ENCODE measurements at places on chromosomes 2 and 18.

GRCh38 chr2:153635494-153635893, 156.9 kb upstream of the RPRM start:
- DNase-seq, result no peak

DNA sequence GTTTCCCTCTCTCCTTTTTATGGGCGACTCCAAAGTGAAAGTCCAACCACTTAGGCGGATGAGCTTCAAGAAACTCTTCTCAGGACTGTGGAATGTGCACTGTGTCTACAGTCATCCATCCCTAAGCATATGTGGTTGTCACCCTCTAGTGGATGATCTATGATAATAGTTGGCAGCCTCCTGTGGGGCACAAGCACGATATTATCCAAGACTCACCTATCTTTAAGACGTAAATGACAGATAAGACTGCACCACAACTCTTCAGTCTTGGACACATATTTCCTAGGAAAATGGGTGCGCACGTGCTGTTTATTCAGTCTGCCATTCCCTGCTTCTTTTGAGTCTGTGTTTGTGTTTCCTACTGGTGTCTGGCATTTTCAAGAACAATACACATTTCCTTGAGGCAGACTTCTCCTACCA, 145.5 kb upstream of the CTAGE1 start:
- no peak for DNase-seq

DNA sequence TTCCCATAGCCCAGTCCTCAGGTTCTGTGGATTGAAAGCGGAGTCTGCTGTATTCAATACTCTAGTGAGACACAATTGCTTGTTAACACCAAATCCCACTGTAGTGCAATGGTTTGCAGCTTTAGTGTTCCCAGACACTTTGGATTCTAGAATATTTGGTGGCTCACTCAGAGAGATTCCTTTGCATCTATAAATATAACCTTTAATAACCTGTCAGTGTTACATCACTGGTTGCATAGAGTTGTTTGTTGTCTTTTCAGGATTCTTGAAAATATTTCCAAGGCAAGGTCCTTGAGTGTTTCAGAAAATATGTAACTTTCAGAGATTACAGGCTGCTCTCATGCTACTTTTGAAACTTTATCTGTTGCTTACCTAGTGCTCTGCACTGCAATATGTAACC, 157.5 kb downstream of the ZEB2 start:
- DNase-seq, result no peak

GRCh38 chr2:178251151-178251955, 57.0 kb downstream of the OSBPL6 start:
- no peak for DNase-seq

GRCh38 chr2:39942950-39943349, 163.9 kb upstream of the THUMPD2 start:
- no peak for DNase-seq

DNA sequence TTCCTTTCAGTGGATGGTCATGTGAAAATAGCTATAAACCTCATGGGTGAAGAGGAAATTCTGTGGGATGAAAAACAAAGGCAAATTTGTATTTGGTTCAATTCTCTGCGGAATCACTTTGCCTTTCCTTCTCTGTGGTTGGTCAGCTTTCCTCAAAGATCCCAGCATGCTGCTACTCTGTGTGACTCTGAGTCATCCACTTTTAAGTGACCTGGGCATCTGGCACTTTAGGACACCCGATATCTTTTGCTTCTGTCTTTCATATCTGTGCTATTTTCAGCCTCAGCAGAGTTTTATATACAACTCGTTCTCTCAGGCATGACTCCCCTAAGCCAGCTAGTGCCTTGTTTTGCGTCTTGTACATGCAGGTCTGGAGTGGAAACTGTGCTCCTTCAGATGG, 217.0 kb upstream of the PIEZO2 start:
- no peak for DNase-seq

DNA sequence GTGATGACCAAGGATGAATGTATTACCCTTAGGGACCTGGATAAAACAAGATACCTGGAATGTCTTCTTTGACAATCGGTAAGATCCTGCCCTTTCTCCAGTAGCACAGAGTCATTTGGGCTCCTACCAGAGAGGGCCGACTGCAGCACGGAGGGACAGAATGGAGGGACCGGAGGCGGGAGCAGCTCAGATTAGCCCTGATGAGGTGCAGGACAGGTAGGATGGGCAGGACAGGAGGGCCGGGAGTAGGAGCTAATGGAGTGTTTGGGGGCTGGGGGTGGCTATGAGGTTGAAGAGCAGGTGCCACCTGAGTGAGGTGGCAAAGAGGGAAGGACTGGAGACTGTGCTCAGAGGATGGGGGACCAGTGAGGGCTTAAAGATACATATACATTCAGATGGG, 9.9 kb upstream of the PRELID3A start:
- no peak for DNase-seq

DNA sequence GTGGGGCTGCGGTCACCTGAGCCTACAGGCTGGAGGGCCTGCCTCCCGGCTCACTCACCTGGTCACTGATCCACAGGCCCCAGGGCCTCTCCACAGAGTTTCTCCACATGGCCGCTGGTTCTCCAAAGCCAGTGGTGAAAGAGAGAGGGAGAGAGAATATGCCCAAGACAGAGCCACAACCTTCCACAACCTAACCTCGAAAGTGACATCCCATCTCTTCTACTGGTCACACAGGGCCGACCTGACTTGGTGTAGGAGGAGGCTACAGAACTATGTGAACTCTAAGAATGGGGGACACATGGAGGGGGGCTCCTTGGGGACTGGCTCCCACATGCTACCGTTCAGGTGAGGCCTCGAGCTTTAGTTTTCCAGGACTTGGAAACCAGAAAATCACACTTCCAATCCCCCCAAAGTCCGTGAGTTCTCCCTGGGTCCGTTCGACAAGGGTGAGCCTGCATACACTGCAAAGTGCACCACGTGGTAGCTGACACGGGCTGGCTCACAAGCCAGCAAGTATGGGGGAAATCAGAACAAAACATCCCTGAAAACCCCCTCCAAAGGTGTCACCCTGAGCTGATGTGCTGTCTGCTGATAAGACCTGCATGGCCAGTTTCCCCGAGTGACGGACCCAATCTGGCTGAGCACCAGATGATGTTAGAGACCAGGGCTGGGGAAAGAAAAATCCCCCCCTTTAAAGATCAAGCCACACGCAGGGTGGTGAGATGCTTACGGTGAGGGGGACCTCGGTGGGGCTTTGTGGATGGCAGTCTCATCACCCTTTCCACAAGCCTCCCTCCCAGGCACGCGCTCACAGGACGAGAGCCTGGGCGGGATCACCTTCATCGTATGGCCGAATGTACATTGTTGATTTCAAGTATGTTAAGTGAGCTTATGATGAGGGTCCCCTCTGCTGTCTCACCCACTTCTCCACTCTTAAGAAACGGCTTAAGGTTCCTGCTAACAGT, 54.2 kb upstream of the SEMA4C start:
- no peak for DNase-seq

- DNase-seq, result no peak
Observed at GRCh38 chr18:77648411-77648810, 398.8 kb downstream of the GALR1 start.

DNA sequence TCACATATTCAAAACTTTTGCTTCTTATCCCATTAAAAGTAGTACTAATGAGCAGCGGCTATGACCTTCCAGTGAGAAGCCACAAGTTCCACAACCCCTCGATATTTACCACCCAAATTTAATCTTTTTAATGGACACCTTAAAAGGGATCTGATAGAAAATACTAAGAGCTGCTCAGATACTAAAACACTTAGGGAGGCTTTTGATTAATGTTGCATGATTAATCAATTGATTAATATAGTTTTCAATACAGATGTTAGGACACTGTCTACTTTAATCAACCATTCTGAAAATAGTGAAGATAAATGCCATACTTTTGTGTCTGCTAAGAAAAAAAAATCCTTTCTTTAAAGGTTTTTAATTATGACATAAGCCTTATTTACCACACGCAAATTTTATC, 1312.8 kb upstream of the ACVR2A start:
- no peak for DNase-seq

DNA sequence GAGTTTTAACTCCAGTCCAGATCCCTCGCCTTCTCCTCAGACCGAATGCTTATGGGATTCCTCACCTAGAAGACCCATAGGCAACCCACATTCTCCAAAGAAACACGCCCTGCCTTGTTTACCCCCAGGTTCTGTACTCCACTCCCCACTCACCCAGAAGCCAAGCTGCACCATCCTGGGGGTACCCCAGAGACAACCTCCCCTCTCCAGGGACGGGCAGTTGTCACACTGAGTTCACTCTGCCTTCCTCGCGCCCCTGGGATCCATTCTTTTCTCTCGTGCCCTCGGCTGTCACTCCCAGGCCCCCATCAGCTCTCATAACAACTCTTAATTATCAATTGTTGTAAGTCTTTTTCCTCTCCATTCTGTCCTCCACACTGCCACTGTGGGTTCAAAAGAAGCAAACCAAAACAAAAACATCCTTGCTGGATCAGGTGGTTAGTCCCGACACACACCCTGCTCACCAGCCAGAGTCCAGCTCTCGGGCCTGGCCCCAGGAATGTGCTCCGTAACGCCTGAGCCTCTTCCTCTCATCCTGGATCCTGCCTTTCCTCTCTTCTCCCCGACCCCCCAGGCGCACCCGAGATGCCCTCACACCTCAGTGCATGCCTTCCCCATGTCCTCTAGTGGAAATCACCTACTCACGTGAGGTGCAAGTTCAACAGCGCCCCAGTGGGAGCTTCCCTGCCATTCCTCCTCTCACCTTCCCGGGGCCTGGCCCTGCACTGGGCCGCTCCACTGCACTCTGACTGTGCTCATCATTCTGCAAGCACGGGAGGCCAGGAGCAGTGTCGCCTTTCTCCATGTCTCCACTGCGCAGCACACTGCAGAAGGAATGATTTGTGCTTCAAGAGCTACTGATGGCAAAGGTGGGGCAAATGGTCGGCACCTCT, 20.7 kb downstream of the COX7A2L start:
- DNase-seq, result no peak

GRCh38 chr2:38754506-38754905, 3.3 kb upstream of the SRSF7 start:
- no peak for DNase-seq

GRCh38 chr2:230411570-230412370, 4.2 kb upstream of the SP100 start:
- no peak for DNase-seq

DNA sequence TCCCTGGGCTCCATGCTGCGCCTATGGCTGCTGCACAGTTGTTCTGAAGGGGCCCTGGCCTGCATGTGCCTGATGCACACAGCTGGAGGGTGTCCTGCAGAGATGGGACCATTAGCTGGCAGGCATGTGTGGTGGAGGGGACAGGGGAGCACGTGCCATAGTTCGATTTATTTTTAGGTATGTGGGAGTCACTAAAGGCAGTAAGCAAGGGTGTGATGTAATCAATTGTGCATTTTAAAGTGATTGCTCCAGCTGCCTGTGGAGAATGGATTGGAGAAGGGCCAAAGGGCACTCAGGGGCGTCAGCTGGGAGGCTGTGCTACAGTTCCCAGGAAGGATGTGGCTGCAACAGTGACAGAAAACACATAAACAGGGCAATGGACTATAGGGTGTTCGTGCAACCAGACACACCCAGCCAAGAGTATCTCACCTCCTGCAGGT, 205.1 kb downstream of the ARL4C start:
- no peak for DNase-seq

DNA sequence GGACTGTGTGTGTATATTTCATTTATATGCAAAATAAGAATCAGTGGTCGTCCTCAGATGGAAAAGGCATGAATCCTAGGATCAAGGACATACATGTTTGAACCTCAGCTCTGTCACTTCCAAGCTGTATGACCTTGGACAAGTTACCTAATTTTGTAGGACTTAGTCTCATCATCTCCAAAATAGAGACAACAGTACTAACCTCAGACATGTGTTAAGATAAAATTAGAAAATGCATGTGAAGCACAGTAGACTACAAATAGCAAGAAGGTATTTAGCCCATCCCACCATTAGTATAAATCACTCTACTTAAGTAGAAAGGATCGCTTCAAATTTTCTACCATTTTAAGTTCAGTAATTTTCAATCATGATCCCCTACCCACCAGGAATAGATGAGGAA, 309.8 kb downstream of the ZEB2 start:
- DNase-seq, result no peak

GRCh38 chr2:228654707-228655106, 473.2 kb upstream of the SPHKAP start:
- DNase-seq, result no peak

GRCh38 chr2:232674491-232674890, 22.6 kb upstream of the GIGYF2 start:
- DNase-seq, result no peak

- DNase-seq, result no peak
Observed at GRCh38 chr2:175001566-175001965, 3.6 kb downstream of the CHN1 start.

- no peak for DNase-seq
Observed at GRCh38 chr2:37318401-37318800, 6.2 kb downstream of the PRKD3 start.

DNA sequence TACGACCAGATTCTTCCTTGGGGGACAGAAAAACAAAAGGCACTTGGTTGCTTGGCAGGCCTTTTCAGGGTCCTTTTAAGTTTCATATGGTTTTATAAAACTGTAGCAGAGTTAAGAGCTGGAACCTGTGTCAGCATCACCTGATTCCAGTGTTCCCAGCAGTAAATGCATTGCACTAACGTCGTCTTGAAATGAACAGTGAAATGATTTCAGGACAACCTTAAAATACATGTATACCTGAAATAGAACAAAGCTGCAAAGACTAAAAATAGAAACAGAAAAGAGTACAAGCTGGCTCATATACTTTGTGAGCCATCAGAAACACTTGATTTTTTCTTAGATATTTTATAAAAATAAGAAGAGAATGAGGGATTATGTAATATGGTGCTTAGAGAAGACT, 51.9 kb downstream of the ACSL3 start:
- DNase-seq, result no peak

- no peak for DNase-seq
Observed at GRCh38 chr2:211737282-211737681, 801.3 kb downstream of the ERBB4 start.

- DNase-seq, result no peak
Observed at GRCh38 chr2:215363461-215364156, 51.8 kb downstream of the ATIC start.

DNA sequence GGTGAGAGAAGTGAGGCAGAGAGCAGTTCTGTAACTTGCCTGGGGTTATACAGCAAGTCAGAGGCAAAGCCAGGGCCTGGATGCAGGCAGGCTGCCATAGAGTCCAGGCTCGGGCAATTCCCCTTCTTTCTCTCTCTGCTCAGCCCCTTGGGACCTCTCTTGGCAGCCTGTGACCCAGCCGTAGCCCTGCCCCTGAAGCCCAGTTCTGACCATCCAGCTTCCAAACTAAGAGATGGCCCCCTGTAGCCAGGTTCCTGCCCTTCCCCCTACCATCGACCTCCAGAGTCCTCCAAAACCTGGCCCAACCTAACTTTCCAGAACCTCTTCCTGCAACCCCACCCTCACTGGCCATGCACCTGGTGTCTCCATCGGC, 201.2 kb downstream of the CTIF start:
- no peak for DNase-seq

GRCh38 chr18:43714343-43715010, 437.2 kb upstream of the SYT4 start:
- no peak for DNase-seq

DNA sequence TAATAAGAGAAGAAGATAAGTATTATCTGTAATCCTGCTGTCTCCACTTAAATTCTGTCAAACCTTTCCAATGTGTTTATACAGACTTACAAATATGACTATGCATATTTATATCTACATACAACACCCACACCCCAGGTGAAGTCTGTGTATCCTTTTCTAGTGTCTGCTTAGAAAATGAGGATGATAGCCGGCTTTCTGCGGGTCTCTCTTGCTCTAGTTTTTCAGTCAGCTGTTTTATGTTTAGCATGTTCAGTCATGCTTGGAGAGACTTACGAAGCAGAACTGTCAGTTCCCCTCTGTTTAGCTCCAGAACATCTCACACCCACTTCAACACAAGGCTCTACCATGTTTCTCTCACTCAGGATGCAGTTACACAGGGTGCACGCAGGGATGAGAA, 137.3 kb upstream of the NFATC1 start:
- DNase-seq, result no peak

Measured in left renal pelvis (tissue), 4 donors.